ENCODE measurements at places on chromosomes 3 and 15. TPM values are rescaled to one million over a fixed set of nuclear protein-coding genes. Genes with fewer than 3 reads are reported as not detected.

- H3K36me3 ChIP-seq, result no peaks in the 10 kb centered on the region
- H3K4me1 ChIP-seq, result no peaks in the 10 kb centered on the region
- H3K27me3 ChIP-seq, result no peaks in the 10 kb centered on the region
- H3K4me3 ChIP-seq, result no peak overlapping the region
Observed at GRCh38 chr3:147497286-147497685, 88.1 kb downstream of the ZIC1 start.

DNA sequence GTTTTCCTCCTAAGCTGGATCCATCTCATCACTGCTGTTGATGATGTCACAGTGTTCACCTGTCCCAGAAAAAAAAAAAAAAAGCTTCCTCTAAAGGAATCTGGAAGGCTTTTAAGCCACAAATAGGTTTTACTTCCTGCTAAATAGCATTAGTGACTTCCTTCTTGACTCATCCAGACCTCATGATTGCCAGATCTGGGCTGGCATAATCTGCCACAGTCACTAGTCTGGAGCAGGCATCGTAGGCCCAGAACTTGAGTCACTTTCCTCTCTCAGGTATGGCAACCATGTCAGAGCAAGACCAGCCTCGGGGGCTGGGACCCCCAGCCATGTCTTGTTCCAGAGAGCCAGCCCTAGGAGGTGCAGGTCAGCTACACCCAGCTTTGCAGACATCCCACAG lies 266.5 kb upstream of the CADM2 start:
- H3K27me3 ChIP-seq, result no peaks in the 10 kb centered on the region
- no peak overlapping the region for H3K4me3 ChIP-seq
- no peak for DNase-seq
- no peaks in the 10 kb centered on the region for H3K36me3 ChIP-seq
- no peaks in the 10 kb centered on the region for H3K4me1 ChIP-seq

DNA sequence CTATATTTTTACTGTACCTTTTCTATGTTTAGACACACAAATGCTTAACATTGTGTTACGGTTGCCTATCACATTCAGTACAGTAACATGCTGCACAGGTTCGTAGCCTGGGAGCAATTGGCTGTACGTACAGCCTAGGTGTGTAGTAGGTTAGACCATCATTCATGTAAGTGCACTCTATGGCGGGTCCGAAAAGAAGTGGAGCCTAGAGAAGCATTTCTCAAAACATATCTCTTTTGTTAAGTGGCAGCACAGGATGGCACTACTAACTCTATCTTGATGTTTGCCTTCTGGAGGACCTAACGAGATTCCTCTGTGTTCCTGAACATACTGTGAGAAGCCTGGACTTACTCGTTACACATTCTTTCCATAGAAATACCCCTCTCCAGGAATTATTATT lies 132.3 kb upstream of the ADPGK start:
- no peak overlapping the region for H3K4me3 ChIP-seq
- peaks cover 2% of the 10 kb centered on the region for H3K27me3 ChIP-seq
- H3K27ac ChIP-seq, result no peak overlapping the region

DNA sequence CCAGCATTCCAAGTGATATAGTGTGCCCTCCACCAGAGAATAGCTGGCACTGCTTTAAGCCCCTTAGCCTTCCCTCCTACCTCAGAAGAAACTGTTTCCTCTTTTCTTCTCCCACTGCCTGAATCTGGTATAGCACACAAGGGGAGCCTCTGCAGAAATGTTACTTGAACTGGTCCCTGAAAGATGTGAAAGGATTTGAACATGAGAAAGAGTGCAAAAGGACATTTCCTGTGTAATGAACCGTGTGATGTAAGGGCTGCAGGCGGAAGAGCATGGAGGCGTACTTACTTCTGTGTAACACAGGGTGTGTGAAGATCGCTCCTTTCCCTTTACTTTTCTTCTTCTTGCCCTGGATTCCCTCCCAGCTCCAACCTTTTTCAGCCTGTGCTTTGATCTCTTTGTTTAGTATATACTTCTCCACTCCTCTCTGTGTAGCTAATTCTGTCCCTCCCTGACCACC lies 8.4 kb downstream of the TMOD3 start:
- peak; percentile 55 for DNase-seq
- H3K4me1 ChIP-seq, result peaks cover 17% of the 10 kb centered on the region
- no peak overlapping the region for H3K4me3 ChIP-seq
- no peaks in the 10 kb centered on the region for H3K36me3 ChIP-seq
- no peaks in the 10 kb centered on the region for H3K27me3 ChIP-seq

- peaks cover 6% of the 10 kb centered on the region for H3K4me1 ChIP-seq
- H3K4me3 ChIP-seq, result no peak overlapping the region
- no peak overlapping the region for H3K27ac ChIP-seq
- H3K36me3 ChIP-seq, result peaks cover 28% of the 10 kb centered on the region
Observed at GRCh38 chr15:85727068-85727467, 67.7 kb downstream of the KLHL25 start.

GRCh38 chr3:158809642-158810041 lies 7.8 kb downstream of the MFSD1 start:
- H3K27ac ChIP-seq, result no peak overlapping the region
- peaks cover 32% of the 10 kb centered on the region for H3K36me3 ChIP-seq
- H3K4me3 ChIP-seq, result no peak overlapping the region
- peak; percentile 37 for DNase-seq

DNA sequence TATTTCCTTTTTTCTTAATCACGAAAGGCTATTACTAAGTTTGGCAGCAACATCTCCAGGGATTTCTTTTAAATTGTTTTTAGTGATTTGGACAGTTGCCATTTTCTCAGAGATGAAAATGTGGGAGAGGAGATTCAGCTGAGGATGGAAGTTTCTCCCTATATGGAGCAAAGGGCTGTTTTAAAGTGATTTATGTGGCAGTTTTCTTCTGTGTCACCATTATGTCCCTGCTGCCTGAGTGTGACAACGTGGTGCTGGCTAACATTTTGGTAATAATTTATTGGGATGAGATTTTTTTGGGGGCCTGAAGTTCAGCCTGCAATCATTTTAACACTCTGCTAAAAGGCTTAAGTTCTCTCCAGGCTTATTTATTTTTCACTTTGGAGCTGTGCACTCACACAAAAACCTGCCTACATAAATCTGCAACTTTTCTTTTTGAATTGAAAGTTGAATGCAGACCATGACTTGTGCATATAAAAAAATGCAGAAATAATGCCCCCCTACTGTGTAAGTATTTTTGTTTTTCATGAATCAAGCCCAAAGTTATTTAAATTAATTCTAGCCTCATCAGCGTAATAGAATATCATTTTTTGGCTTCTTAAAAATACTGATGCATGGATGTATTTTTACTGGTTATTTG lies 210.9 kb downstream of the ZIC1 start:
- no peak overlapping the region for H3K4me3 ChIP-seq
- H3K36me3 ChIP-seq, result no peaks in the 10 kb centered on the region
- H3K4me1 ChIP-seq, result no peaks in the 10 kb centered on the region
- H3K27me3 ChIP-seq, result no peaks in the 10 kb centered on the region
- DNase-seq, result no peak
- no peak overlapping the region for H3K27ac ChIP-seq

DNA sequence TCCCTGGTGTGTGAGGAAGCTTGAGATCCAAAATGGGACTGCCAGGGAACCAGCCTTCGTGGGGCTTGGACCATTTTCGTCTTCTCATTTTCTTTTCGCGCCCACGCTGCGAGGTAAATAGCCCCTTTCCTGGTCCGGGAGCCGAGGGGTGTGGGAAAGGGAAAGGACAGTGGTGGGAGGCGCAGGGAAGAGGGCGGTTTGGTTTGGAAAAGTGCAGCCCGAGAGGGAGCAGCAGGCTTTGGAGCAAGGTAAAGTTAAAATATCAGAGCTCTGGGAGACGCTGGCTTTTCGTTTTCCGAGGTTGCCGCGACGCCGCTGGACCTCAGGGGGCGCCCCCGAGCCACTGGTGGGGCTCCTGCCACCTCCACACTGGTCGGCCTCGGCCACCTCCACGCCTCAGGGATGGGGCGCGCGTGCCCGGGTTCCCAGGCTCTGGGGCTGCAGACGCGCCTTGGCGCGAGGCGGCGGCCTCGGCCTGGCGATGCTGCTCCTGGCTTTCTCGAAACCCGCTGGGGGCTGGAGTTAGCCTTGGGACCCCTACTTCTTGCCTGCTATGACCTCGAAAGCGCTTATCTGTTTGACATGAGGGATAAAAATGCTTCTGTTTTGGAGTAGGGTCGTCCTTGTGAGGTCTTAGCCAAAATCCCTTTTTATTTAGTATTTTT lies 3.2 kb downstream of the PTPRG start:
- peak overlapping the region; percentile 51 for H3K27ac ChIP-seq
- H3K4me3 ChIP-seq, result peak overlapping the region; percentile 99
- no peaks in the 10 kb centered on the region for H3K36me3 ChIP-seq
- peaks cover 2% of the 10 kb centered on the region for H3K4me1 ChIP-seq

DNA sequence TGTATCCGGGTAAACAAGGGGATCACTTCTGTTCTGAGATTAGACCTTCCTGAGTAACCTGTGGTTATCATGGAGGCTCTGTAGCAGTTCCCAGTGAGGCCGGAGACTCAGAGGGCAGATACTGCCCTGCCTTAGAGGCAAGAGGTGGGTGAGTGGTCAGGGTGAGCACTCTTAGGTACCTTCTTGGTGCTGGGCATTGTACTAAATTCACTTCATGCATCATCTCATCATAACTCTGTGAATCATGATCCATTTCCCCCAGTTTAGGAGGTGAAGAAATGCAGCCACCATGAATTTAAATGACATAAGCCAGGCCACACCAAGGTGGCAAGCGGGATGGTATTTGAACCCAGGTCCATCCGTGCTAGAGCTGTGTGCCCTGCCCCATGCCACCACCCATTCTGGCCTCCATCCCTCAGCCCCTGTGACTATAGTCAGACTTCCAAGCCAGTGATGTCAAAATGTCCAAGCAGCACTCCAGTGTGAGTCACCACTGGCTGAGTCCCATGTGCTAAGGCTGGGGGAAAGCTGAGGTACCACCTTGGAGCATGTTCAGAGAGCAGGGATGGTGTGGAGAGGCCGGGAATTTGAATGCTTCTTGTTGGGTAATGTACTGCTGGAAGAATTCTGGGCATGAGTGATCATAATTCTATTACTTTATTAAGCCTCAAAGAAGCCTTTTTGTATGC lies 88.8 kb downstream of the EPHB1 start:
- no peaks in the 10 kb centered on the region for H3K27me3 ChIP-seq
- H3K27ac ChIP-seq, result no peak overlapping the region
- H3K36me3 ChIP-seq, result no peaks in the 10 kb centered on the region

GRCh38 chr3:105868431-105868741 lies 426 bp downstream of the CBLB start:
- peak overlapping the region; percentile 78 for H3K4me3 ChIP-seq
- H3K27ac ChIP-seq, result peak overlapping the region; percentile 88
- DNase-seq, result peak; percentile 52

DNA sequence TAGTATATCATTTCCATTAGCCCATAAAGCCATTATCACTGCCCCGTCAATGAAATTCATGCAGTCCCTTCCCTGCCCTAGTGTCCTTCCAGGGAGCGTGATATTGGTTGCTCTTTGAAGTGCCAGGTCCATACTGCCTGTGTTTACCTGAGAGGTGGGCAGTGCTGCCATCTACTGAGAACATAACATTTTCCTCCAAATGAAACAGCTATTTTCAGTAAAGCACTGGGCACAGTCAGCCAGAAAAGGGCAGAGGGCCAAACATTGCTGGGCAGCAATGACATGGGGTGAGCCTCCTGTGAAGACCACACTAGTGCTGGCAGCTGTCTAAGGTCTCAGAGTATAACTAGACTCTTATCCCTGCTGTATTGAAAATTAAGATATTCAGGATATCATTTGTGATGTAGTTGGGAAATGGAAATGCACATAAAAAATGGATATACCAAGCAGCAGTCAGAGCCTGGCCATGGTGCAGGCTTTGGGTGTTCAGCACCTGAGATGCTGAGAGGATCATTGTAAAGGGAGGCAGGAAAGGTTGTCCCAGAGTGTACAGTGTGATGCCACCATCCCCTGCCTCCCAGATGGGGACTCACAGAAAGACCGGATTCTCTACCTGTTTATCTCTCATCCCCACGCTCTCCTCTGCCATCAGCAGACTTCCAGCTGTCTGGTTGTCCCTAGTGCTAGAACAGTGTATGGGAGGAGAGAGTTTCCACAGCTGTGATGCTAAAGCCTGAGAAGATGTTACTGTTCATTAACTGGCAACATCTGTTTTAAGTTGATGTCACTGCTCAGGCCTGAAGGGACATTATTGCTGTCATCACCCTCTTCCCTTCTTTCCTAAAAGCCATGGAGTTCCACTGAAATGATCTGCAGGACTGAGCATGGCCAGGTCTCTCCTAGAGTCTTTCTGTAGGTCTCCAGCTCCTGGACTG lies 108.8 kb downstream of the ARNT2 start:
- no peak for DNase-seq
- H3K4me3 ChIP-seq, result no peak overlapping the region
- H3K4me1 ChIP-seq, result peaks cover 21% of the 10 kb centered on the region

DNA sequence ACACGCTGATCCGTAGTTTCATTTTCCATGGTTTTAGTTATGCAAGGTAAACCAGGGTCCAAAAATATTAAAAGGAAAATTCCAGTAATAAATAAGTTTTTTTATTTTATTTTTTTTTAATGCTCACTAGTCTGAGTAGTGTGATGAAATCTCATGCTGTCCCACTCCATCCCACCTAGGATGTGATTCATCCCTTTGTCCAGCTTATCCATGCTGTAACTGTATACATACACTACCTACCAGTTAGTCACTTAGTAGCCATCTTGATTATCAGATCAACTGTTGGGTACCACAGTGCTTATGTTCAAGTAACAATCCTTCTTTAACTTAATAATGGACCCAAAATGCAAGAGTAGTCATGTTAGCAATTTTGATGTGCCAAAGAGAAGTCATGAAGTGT lies 75.2 kb downstream of the ESYT3 start:
- no peaks in the 10 kb centered on the region for H3K36me3 ChIP-seq
- no peak overlapping the region for H3K27ac ChIP-seq
- no peaks in the 10 kb centered on the region for H3K4me1 ChIP-seq
- no peak overlapping the region for H3K4me3 ChIP-seq
- no peaks in the 10 kb centered on the region for H3K27me3 ChIP-seq

- no peak overlapping the region for H3K27ac ChIP-seq
- no peaks in the 10 kb centered on the region for H3K4me1 ChIP-seq
- DNase-seq, result no peak
- H3K4me3 ChIP-seq, result no peak overlapping the region
- H3K27me3 ChIP-seq, result no peaks in the 10 kb centered on the region
- H3K36me3 ChIP-seq, result no peaks in the 10 kb centered on the region
Observed at GRCh38 chr3:13768453-13768852, 111.4 kb downstream of the WNT7A start.

GRCh38 chr3:86481636-86482035 lies 509.3 kb downstream of the VGLL3 start:
- no peaks in the 10 kb centered on the region for H3K36me3 ChIP-seq
- no peak overlapping the region for H3K4me3 ChIP-seq
- no peak overlapping the region for H3K27ac ChIP-seq
- H3K27me3 ChIP-seq, result no peaks in the 10 kb centered on the region
- no peak for DNase-seq

CAMKV gene
- not detected for total RNA-seq

CACNA2D3 gene
- total RNA-seq, result 0.36 TPM

MB21D2 gene
- total RNA-seq, result 46.4 TPM

ATP13A5 gene
- total RNA-seq, result not detected

XCR1 gene
- not detected for total RNA-seq

C3orf49 gene
- total RNA-seq, result not detected

VGLL3 gene
- total RNA-seq, result 97.3 TPM

BCL2A1 gene
- 4.5 TPM for total RNA-seq

DNAH12 gene
- total RNA-seq, result under 0.01 TPM

KLHDC8B gene
- 16.1 TPM for total RNA-seq

TFG gene
- 47.7 TPM for total RNA-seq

SEMA3B gene
- 4.3 TPM for total RNA-seq

C15orf40 gene
- 4.4 TPM for total RNA-seq
